ENCODE measurements at places on chromosomes 5 and 9.
A peak's percentile ranks its signal among the peaks of the same experiment; 100 is the strongest.

DNA sequence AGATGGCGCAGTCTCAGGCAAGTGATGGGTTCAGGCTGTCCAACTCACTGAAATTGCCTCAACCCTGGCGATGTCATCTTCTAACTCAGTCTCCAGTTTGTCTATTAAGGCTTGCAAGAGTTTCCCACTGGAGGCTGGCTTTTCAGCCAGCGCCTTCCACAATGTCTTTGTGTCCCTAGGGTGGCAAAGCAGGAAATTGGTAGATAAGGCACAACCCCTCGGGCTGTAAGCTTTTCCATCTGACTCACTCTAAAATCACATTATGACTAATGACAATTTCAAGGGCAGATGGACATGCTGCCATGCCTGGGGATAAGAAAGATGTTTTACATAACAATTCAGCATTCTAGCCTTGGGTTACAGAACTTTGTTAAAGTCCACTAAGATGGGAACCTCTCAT, 61.9 kb downstream of the MROH2B start:
- DNase-seq = no peak

DNA sequence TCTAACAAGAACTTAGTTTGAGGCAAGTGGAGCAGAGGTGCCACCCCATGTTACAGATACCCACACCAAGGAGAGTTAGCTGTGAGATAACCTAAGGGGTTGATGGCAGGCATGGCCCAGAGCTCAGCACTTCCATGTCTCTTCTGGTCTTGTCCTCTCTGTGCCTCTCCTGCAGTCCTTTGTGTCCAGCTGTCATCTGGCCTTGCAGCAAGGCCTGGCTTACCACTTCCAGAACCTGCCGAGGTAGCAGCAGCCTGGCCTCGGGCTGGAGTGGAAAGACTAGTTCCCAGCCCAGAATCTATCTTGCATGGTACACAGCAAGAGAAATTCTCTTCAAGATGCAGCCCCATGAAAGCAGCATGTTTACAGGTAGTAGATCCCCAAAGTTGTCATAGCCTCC, 41.5 kb downstream of the PIP5K1B start:
- no peak for DNase-seq

DNA sequence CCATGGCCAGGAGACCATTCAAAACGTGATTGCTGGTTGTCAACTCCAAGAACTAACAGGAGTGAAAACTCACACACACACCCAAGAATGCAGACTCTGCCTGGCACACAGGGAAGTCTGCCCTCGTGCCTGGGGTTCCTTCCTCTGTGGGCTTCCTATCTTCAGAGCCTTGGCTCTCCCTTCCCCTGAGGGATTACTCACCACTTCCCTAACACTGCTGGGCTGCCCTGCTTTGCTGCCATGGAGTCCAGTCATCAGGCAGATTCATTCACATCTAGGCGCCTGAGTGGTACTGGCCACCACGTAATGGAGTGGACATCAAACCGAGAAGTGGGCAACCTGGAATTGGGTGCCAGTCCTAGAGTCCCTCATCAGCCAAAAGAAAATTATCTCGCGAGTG, 76.4 kb upstream of the PRSS3 start:
- DNase-seq = no peak

DNA sequence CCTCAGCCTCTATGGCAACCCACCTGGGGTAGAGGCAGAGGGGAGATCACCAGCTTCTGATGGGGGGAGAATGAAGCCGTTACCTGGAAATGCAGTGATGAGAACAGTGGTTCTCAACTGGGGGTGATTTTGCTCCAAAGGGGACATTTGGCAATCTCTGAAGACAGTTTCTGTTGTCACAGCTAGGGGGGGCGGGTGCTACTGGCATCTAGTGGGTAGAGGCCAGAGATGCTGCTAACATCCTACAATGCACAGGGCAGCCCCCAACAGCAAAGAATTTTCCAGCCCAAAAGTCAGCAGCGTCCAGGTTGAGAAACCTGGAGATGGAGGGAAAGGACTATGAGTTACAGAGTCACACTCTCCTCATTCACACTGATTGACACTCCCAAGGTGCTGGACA, 84.5 kb downstream of the FGF1 start:
- DNase-seq = no peak

GRCh38 chr5:142611154-142611553, 74.7 kb downstream of the FGF1 start:
- DNase-seq = peak; percentile 33

GRCh38 chr5:99815-100214, 7.8 kb downstream of the PLEKHG4B start:
- DNase-seq = peak; percentile 26

GRCh38 chr9:37534901-37535300, 41.3 kb downstream of the FBXO10 start:
- no peak for DNase-seq

DNA sequence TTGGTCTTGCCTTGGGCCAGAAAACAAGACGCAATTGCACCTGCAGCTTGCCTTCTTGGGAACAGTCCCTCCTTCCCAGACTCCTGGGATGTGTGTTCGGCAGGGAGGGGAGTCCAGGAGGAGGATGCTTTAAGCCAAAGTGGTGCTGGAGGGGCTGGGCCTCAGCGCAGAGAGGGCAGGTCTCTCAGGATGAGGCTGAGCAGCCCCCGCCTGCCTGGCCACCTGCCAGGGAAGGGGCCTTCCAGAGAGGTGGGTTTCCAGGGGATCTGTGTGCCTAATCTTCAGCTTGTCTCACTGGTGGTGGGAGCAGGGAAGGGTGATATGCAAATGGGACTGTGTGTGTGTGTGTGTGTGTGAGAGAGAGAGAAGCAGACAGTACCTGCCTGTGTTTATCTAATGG, 105.2 kb downstream of the ENTREP1 start:
- no peak for DNase-seq

GRCh38 chr9:89606049-89606623, 1.3 kb downstream of the GADD45G start:
- DNase-seq = peak; percentile 44

DNA sequence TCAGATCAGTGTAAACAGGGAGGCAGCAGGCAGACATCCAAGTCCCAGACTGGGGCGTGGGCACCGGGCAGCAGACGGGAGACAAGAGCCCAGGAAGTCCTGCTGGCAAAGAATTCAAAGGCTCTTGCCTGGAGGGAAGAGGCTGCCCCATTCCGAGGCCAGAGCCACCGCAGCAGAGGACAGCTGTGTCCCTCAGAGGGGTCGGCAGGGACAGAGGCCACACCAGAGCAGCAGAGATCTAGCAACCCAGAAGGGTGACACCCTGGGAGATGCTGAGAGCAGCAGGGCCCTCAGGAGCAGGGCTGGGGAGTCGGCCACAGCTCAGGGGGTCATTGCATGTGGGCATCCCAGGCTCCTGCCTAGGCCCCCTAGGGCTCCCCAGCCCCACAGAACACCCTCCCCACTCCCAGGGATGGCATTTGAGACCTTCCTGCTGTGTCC, 29.1 kb downstream of the ADAMTS2 start:
- DNase-seq = no peak

DNA sequence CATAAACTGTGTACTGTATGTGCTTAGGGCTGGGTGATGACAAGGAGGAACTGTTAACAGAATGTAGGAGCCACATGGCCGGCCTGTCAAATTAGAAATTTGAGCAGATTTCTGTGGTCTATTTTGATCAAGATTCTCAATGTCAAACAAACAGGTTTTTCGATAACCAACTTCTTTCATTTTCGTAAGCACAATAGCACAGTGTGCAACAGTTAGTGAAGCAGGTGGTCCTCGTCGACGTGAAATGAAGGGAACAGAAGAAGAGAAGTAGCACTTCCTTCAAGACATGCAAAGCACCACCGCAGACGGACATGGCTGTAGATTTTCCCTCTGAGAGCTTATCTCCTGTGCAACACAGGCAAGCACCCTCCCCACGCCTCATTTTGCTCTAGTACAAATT, 252.1 kb downstream of the CRB2 start:
- DNase-seq = no peak

GRCh38 chr5:150122158-150122510, 33.5 kb downstream of the PDGFRB start:
- DNase-seq = no peak

DNA sequence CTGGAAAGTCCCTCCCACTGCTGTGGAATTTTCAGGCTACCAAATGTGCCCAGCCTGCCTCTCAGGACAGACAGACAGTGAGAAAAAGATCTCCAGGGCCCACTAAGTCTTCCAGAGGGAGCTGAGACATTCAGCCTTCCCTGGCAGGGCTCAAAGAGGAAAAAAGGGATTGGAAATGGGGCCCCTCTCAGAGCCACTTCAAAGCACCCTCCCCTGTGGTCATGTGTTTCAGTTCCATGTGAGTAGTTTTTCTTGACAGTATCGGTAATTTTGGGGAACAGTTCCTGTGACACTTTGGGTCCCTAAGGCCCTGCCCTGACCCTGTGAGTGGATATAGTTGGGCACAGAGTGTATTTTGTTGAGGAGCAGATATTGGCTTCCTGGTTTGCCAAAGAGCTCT, 25.0 kb downstream of the LARP1 start:
- no peak for DNase-seq

GRCh38 chr9:12640016-12640587, 53.1 kb upstream of the TYRP1 start:
- DNase-seq = peak; percentile 84

- DNase-seq = no peak
Observed at GRCh38 chr5:128462330-128462729, 75.7 kb downstream of the FBN2 start.

- DNase-seq = no peak
Observed at GRCh38 chr5:160071516-160071915, 47.7 kb downstream of the PWWP2A start.

- peak; percentile 50 for DNase-seq
Observed at GRCh38 chr9:74284581-74285450, 212.3 kb upstream of the RORB start.

DNA sequence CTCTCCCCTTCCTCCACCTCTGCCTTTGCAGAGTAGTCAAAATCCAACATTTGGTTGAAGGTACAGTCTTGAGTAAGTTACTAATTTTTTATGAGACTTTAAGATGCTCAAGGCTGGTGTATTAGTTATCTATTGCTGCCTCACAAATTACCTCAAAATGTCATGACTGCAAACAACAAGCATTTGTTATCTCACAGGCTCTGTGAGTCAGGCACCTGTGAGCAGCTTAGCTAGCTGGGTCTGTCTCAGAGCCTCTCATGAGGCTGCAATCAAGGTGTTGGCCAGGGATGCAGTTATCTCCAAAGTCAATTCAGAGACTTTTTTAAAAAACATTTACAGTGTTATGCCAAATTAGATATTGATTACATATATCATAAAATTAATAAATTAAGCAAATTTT, 371.3 kb upstream of the RGMB start:
- DNase-seq = no peak

Data from NCI-H1092 treated with DMSO at 0.1 percent for 48 hours (cell line).